ENCODE measurements at places on chromosomes 2 and 18. TPM values are rescaled to one million over a fixed set of nuclear protein-coding genes. Genes with fewer than 3 reads are reported as not detected.
A peak's percentile ranks its signal among the peaks of the same experiment; 100 is the strongest.

AQP12B gene
- 3.9 TPM for total RNA-seq

KLHL29 gene
- 2.6 TPM for total RNA-seq

NEB gene
- 1.1 TPM for total RNA-seq

ASNSD1 gene
- 19.0 TPM for total RNA-seq

NOL4 gene
- total RNA-seq, result 1.7 TPM

PROM2 gene
- total RNA-seq, result 44.0 TPM

CNTNAP5 gene
- not detected for total RNA-seq

ANTXR1 gene
- 10.7 TPM for total RNA-seq

GRCh38 chr2:42142547-42143184, 26.5 kb upstream of the EML4 start:
- DNase-seq, result no peak

GRCh38 chr2:43152741-43153647, 73.4 kb downstream of the ZFP36L2 start:
- DNase-seq, result no peak

GRCh38 chr2:145807968-145808367, 1288.0 kb upstream of the ZEB2 start:
- no peak for DNase-seq

GRCh38 chr18:5500158-5500939, 43.4 kb downstream of the EPB41L3 start:
- no peak for DNase-seq

DNA sequence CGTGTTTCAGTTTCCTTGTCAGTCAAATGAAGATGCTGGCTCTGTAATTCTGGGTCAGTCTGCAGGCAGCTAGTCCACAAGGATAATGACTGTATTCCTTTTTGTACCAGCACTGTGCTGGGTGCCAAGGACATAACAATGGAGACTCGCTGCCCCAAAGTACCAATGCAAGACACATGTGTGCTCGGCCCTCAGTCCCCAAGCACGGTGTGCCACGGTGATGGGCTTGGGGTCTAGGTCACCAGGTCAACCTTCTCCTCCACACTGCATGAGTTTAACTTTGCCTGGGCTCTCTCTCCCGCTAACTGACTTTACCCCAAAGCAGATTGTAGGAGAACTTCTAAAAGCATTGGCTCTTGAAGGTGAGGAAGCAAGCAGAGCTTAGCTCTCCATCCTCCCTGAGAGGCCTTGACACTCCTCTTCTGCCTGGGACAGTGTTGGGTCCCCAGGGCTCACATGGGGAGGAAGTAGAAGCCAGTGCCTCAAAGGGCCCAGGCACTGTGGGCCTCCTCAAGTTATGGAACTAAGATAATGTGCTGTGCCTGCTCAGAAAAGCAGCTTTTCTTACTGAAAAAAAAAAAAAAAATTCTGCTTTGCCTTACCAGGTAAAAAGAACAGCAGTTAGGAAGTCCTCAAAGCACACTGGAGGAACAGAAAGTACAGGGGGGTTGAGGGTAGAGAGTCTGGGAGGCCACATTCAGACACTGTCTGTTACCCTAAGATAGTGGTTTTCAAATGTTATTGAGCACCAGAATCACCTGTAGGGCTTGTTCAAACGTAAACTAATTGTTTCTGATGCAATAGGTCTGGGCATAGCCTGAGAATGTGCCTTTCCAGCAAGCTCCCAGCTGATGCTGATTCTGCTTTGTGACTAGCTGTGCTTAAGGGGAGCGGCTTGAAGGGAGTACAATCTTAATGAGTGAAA, 276.4 kb upstream of the CXCR4 start:
- DNase-seq, result no peak

DNA sequence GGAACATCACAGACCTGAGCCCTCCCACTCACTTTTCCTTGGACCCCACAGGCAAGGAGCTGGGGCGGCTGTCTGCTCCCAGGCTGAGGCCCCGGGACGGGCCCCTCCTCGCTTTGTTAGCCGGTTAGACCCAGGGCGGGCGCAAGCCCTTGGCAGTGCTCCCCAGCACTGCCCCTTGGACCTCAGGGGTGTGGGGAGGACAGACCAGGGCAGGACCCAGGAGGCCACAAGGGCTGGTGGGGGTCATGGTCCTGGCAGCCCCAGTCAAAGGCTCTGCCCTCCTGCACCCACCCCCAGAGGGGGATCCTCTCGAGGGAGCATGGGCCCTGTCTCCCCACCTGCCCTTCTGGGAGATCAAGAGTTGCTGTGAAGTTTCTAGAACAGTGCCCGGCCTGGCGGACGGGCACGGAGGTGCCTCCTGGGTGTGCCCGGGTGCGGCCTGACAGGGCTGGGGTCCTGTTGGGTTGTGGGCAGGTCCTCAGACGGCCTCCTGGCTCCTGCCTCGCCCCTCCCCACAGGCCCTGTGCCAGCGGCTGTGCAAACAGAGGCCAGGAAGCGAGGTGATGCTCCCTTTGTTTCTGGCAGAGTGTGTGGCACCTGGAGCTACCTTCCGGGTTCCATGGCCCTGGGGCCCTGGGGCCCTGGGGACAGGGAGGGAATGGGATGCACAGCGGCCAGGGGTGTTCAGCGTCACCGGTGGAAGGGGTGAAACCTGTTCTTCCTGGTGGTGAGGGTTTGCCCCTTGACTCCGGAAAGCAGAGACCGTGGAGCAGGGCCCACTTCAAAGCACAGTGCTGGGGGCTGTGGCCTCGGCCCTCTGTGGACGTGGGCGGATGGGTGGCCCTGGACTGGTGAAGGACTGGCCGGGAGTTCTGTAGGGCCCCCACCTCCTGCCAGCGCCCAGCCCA, 2.9 kb upstream of the GAL3ST2 start:
- DNase-seq, result peak; percentile 92

DNA sequence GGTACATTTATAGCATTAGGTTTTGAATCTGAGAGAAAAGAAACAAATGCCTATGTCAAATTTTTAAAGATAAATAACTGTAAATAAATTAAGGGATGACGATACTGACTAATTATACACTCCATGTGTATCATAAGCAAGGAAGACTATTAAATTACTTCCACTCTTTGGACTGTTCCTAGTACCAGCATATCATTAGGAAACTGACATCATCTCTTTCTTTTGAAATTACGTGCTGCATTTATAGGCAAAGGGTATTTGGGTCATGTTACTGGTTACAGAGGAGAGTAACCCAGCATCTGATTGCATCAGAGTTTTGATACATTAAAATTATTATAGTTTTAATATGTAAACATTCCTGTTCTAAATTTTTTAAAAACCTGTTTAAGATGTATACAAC, 309.7 kb downstream of the XIRP2 start:
- DNase-seq, result no peak

DNA sequence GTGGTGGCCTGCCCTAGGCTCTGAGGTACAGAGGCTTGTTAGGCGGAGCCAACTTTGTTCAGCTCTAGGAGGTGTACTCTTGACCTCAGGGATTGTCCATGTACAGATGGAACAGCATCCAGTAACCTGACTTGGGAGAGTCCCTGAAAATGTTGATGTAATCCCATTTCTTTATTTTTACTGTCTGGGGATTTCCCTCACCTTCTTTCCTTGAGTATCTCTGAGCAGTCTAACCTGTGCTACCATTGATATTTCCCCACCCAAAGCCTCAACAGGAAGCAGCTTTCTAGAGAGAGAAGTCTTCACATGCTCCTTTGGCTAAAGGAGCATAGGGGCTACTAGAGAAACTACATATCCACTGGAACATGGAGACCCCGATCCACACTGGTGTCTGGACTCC, 10.4 kb downstream of the IL36A start:
- DNase-seq, result no peak

- DNase-seq, result no peak
Observed at GRCh38 chr2:82823892-82824291, 1635.2 kb downstream of the SUCLG1 start.

DNA sequence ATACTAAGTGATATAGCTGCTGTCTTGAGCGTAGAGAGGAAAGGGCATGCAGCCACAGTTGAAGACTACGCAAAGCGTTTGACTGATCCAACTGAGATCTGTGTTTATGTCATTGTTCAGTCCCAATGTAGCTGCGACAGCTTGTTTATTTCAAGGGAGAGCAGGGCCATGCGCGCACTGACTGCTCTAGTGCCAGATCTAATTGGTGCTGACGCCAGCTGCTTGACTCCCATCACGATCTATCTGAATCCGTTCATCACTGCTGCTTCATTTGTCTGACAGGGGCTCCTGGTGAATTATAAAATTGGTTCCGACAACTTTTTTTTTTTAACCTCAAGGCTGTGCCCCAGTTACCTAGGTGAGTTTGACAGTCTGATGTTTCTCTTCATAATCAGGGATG, 75.7 kb downstream of the CHST9 start:
- DNase-seq, result no peak

DNA sequence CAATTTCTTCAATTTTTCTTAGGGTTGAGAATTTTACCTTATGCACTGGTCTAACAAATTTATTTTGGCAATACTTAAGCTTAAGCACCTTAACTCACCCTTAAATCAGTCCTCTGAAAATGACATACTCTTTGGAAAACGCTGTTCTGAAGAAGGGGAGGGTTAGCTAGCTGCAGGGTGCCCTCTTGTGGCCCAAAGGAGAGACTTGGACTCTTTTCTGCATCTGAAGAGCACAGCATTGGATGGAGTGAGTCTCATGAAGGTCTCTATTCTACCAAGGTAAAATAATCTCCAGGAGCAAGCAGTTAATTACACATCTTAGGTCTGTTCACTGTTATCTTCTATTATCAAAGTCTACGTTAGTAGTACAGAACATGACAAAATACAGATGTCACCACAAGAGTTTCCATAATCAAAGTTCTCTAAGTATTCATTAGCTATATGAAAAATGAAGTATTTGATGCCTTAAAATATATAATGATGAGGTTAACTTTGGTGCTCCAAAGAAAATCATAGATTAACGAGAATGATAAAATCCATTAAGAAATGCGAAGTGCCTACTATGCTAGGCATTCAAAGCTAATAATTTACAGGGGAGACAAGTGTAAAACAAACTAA, 24.4 kb downstream of the PUM2 start:
- no peak for DNase-seq

DNA sequence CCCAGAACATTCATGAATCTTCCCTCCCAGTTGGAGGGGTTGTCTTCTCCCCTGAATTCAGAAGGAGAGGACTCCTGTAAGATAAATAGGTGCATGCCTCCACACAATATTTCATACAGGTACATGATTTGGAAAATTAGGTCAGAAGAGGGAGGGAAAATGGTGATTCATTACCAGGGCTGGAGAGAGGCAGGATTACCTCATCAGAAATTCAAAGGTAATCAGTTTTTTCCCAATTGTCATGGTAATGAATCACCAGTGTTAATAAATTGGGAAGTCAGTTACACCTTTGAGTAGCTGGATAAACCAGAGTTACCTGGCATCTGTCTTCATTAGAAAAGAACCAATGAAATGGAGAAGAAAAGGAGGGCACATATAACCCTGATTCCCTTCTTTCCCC, 128.5 kb downstream of the EN1 start:
- DNase-seq, result no peak

GRCh38 chr2:241084856-241085444, 17.1 kb downstream of the MTERF4 start:
- DNase-seq, result no peak

- no peak for DNase-seq
Observed at GRCh38 chr2:23549051-23549450, 164.1 kb downstream of the KLHL29 start.

DNA sequence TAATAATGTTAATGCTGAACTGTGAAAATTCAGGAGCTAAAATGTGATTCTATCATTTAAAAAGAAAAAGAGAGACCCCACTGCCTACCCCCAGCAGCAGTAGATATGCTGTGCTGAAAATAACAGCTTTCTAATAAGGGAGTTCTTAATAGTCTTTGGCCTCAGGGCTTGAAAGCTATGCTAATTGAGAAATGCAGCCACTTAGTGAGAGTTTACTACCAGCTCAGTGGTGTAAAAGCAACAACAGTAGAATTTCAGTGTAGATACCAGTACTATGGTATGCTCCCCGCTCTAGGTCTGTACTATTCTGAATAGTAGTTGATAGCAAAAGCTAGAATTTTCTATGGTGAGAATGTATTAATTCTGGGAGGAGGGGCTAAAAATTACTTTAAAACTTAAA, 303.1 kb upstream of the VWC2L start:
- no peak for DNase-seq

GRCh38 chr2:43435746-43436145, 160.1 kb downstream of the THADA start:
- no peak for DNase-seq

GRCh38 chr2:126431136-126431535, 224.8 kb upstream of the GYPC start:
- DNase-seq, result no peak

All from mucosa of descending colon (tissue), 3 donors.